ENCODE measurements at places on chromosomes 2 and 18.

- no peak for DNase-seq
Measured at GRCh38 chr18:45386041-45386655, 229.1 kb upstream of the SLC14A2 start.

DNA sequence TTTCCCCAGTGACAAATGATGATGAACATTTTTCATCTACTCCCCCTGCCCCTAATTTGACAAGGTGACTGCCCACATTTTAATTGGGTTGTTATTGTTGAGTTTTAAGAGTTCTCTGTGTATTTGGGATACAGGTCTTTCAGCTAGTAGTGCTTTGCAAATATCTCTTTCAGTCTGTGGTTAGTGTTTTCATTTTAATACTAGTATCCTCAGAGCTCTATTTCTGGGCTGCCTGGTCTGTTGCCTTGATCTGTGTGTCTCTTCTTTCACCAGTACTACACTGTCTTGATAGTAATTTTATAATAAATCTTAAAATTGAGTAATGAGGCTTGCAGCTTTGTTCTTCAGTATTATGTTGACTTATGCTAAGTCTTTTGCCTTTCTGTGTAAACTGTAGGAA is 19.7 kb downstream of the EIF5B start:
- DNase-seq, result no peak

- DNase-seq, result no peak
Measured at GRCh38 chr2:233498126-233498525, 68.5 kb downstream of the USP40 start.

- DNase-seq, result no peak
Measured at GRCh38 chr2:207395535-207396251, 134.1 kb upstream of the CREB1 start.

- no peak for DNase-seq
Measured at GRCh38 chr2:219491278-219491963, 7.3 kb upstream of the GMPPA start.

DNA sequence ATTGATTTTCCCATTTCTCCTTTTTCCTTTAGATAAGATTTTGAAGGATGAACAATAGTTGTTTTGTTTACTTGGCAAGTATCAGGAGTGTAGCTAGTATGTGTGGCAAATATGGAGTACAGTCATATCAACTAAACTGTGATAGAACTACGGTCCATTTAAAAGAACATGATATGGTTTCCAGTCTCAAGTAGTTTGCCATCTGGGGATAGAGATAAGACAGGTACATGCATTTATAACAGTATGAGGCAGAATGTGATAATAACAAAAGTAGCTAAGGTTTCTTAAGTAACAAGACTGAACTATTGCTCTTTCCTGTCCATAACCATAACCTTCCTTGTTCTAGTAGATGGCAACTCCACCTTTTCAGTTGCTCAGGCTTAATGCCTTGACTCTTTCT is 75.6 kb upstream of the TACR1 start:
- DNase-seq, result no peak

- no peak for DNase-seq
Measured at GRCh38 chr18:25074925-25075324, 277.0 kb downstream of the ZNF521 start.

GRCh38 chr2:10132043-10132575 is 9.6 kb downstream of the RRM2 start:
- no peak for DNase-seq

GRCh38 chr2:173191601-173192000 is 116.0 kb downstream of the MAP3K20 start:
- DNase-seq, result no peak

Measured in stimulated activated CD4-positive, alpha-beta T cell treated with anti-CD3 and anti-CD28 coated beads, Interleukin-12 subunit alpha, Interleukin-12 subunit beta, amount 100 ng/mL, for 48 hours (primary cell).